ENCODE measurements at places on chromosomes 5 and 9.

GRCh38 chr9:70492319-70492777 is 77.9 kb upstream of the KLF9 start:
- no peak for DNase-seq

GRCh38 chr9:109975574-109976295 is 195.7 kb downstream of the PALM2AKAP2 start:
- DNase-seq = no peak

DNA sequence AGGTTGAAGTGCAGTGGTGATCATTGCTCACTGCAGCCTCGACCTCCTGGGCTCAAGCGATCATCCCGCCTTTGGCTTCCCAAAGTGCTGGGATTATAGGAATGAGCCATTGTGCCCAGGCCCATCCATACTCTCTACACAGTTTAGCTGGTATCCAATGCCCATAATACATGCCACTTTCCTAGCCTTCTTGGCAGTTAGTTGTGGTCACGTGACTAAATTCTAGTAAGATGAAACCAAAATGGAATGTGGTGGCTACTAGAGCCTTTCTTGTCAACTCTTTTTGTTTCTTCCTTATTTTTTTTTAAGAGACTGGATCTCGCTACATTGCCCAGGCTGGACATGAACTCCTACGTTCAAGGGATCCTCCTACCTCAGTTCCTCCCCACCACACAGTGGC is 15.3 kb upstream of the KIF27 start:
- no peak for DNase-seq

DNA sequence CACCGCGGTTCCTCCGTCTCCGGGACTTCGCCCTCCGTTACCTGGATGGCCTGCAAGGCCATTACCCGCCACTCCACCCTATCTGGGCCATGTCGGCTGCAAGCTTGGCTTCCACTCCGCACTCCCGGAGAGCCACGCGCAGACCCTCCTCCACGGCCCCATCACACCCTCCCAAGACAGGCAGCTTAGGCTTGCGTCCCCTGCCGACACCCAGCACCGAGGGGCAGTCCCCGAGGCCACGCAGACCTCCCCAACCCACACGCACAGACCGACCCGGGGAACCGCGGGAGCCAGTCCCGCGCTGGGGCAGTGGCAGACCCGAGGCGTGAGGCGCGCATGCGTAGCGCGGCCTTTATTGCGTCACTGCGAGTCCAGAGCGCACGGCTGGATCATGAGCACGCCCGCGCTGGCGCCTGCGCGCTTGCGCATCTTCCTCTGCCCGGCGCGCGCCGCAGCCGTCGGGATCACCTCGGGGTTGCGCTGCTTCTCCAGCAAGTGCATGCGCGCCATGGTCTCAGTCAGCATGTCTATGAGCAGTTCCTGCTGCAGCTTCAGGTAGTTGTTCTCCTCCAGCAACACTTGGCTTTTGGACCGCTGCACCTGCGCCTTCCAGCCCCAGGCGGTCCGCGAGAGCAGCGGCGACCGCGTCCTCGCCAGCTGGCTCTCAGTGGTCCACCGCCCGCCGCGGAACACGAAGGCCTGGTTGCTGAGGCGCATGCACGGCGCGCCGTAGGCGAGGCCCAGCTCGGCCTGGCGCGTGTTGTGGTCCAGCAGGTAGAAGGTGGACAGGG is 2.4 kb downstream of the CBY3 start:
- DNase-seq = peak; percentile 88

- DNase-seq = no peak
Observed at GRCh38 chr5:115170134-115170928, 623 bp upstream of the TRIM36 start.

GRCh38 chr9:86511614-86512360 is 157.6 kb upstream of the TUT7 start:
- DNase-seq = no peak

Data from stimulated activated CD4-positive, alpha-beta T cell treated with anti-CD3 and anti-CD28 coated beads, Interleukin-2, amount 100 ng/mL, for 4 hours (primary cell).